Stimulated activated CD8-positive, alpha-beta memory T cell treated with anti-CD3 and anti-CD28 coated beads, Interleukin-7, amount 100 ng/mL, for 1 hour (primary cell): ENCODE measurements at places on chromosomes 1 and 21.

DNA sequence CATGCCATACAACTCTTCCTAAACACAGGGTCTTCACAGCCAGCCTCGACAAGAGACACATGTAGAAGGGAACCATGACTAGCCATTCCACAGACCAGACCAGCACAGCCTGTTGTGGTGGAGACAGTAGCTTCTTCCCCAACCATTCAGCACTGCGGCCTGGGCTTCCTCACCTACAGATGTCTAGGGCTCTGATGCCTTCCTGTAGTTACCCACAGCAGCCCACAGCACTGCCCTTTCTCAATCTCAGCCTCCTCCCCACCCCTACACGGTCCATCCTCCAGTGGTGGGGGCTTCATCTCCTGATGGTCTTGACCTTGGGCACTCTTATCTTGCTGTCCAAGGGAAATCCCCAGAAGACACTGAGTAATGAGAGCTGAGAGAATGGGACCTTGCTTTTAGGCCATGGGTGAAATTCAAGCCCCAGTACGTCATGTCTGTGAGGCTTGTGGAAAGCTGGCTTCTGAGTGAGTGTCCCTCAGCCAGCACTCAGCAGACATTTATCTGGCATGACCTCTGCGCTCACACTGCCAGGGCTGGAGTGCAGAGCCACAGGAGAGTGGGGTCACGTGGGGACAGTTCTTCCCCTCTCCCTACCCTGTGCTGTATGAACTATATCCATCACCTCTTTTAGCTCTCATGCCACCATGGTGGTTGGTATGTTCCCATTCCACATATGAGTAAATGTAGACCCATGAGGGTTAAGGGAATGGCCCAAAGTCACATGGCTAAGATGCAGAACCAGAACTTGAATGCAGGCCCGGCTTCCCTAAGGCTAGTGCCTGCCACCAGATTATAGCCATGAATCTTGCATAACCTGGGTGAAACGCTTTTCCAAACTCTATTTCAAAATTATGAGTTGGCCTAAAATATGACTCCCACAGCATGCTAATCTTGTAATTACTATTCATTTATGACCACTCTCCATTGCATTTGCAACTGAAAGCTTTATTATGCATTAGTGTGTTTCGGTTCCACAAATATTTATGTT is 104.7 kb downstream of the HIVEP3 start:
- DNase-seq: no peak

DNA sequence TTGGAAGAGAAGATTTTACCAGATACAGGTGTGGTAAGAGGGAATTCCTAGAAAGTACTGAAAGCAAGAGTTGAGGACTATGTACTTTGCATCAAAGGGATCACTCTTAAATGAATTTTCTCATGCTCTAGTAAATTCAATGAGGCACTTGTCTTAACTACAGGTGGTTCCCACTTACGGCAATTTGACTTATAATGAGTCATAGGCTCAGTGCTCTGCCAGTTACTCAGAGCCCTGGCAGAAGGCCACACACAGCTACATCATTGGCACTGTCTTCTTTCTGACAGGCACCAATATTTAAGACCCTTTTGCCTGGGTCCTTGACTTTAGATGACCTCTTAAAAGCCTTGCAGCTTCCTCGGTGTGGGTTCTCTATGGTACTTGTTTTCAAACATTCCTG is 15.9 kb upstream of the ADAMTS5 start:
- no peak for DNase-seq

GRCh38 chr1:202210385-202210784 is 16.8 kb downstream of the LGR6 start:
- no peak for DNase-seq

- no peak for DNase-seq
Measured at GRCh38 chr1:154962156-154962749, 671 bp upstream of the PYGO2 start.

GRCh38 chr21:42433946-42434551 is 30.3 kb downstream of the UBASH3A start:
- DNase-seq: no peak

- no peak for DNase-seq
Measured at GRCh38 chr1:216464489-216464888, 41.2 kb upstream of the USH2A start.

DNA sequence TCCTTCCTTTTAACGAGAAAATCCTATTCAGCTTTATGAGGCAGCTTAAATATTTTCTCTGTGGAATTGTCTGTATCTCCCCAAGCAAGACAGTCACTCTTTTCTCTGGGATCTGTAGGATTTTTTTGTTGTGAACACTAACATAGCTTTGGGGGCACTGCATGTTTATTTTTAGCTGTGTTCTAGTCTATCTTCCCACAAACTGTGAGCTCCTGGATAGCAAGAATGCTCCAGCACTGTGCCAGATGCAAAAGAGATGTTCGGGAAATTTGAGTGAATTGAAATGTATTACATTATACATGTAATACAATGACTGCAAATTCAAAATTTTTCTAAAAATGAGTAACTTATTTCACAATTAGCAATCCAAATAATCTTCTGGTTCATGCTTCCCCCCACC is 282.2 kb downstream of the PLPP3 start:
- no peak for DNase-seq

GRCh38 chr1:228883535-228883934 is 148.3 kb downstream of the RHOU start:
- no peak for DNase-seq

DNA sequence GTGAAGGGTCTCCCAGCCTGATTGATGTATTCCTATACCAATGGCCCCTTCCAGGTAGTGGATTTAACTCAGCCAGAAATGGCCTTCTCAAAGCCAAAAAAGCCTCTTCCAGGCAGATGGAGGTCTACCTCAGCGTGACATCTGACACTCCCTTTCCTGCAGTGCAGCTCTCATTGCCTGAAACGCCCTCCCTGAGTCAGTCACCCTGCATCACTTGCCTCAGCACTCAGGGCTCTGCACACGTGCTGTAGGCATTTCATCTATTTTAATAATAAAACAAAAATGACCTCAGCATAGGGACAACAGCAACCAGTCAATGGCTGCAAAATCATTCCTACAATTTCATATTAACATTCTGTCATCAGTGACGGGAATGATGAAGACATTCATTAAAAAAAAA is 64.4 kb upstream of the GJA5 start:
- DNase-seq: no peak

GRCh38 chr1:18119771-18120377 is 12.3 kb downstream of the IGSF21 start:
- DNase-seq: no peak

GRCh38 chr1:6872573-6873261 is 87.5 kb downstream of the CAMTA1 start:
- no peak for DNase-seq

GRCh38 chr1:245870698-245871097 is 636.4 kb downstream of the SMYD3 start:
- no peak for DNase-seq

- no peak for DNase-seq
Measured at GRCh38 chr1:73953186-73953585, 244.8 kb downstream of the LRRIQ3 start.

GRCh38 chr21:14543983-14544382 is 2.1 kb downstream of the SAMSN1 start:
- no peak for DNase-seq

- DNase-seq: no peak
Measured at GRCh38 chr21:15022608-15023261, 42.1 kb downstream of the NRIP1 start.

DNA sequence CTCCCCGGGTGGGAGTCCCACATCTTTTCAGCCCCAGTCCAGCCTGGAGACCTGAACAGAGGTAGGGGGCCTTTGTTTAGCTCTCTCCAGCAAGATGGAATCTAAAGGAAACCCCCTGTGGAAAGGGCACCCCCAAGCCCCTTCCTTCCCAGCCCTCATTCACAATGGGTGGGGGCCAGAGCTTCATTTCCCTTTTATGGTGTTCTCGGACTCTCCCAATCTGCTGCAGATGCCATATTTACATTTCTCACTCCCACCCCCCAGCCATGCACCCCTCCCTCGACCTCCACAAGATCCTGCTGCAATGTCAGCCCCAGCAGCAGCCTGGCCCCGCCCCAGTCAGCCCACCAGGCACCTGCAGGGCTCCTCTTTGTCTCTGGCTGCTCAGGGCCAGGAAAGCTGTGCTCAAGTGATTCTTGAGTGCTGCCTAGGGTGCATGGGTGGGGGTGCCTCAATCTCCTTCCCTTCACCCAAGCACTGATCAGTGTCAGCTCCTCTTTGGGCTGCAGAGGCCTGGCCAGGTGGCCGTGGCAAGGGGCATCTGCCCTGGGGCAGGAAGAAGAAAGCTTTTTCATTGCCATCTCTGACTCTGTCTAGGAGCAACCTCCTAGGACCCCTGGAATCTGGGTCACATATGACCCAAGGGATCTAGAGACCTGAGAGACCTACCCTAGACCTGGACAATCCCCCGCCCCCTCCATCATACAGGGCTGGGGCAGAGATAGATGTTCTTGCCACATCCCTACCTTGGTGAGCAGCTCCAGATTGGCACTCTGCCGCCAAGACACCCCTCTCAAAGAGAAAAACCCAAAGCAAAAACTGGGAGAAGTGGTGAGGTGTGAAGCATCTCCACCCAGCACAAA is 1.7 kb downstream of the KIF21B start:
- no peak for DNase-seq

DNA sequence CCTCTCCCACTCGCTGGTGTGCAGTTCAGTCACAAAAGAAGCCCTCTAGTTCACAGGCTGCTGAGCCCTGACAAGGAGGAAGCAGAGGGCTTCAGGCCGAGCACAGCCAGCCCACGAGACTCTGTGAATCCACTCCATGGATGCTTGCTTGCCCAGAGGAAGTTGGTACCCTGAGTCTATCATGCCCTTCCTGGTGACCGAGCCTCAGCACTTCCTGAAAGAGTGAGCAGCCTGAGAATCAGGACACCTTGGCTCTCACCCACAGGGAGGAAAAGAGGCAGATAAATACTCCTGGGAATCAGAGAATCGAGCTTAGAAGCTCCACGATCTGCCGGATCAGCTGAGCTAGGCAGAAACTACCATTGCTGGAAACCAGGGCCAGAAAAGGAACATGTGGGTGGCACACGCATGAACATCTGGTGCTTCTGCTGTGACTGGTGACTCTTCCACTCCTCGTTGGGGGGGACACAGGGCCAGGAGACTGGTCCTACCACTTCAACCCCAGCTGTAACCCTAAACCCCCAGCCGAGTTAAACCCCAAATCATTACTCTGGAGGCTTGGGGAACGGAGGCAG is 376.3 kb upstream of the CAMK1G start:
- no peak for DNase-seq

DNA sequence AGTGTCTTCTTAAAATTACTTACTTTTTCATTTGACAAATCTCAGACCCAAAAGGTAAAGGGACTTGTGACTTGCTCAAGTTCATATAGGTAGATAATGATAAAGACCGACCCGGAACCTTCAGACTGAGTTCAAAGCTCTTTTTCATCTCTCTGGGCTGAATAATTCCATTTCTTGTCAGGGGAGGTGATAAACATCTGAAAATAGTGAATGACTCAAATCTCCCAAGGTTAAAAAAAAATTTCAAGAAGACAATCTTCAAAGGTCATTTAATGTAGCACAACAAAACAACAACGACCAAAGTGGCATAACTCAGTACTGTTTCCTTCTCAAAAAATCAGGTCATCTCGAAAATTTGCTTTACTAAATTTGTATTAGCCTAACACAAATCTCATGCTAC is 20.6 kb downstream of the LUZP1 start:
- no peak for DNase-seq

DNA sequence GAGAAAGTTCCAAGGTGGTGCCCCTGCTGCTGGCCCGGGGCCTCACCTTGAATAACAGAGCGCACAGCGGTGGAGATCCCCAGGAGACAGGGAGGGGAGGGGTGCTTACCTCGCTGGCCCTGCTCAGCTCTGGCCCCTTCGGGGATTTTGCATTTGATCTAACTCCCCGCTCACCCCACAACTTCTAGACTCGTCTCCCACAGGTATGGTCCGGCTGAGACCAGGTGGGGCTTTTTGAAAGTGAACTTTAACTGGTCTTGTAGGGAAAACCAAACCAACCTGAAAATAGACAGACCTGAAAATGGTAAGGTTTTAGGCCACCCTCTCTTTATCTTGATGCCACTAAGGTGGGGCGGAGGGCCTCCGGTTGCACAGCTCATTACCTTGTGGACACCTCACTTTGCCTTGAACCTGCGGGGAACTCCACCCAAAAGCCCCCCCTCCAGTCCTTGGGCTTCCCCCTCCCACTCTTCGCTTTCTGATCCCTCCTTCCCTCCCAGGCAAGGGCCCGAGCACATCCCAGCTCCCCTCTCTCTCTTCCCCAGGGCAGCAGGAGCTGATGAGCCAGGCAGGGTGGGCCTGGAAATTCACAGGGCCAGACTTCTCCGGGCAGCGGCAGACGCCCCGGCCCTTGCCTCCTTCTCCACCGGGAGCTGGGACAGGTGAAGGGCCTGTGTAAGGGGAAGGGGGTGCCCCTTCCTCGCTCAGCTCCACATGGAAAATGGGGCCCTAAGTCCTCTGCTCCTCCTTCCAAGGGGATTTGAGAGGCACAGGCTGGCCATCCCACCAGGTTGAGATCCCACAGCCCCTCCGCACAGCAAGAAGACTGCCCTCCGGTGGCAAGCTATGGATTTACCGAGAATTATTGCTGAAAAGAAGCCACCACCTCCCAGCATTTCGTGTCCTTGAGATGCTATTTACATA is 16.1 kb downstream of the TNFRSF8 start:
- no peak for DNase-seq

- no peak for DNase-seq
Measured at GRCh38 chr1:53899708-53900107, 5.7 kb downstream of the DIO1 start.

- no peak for DNase-seq
Measured at GRCh38 chr1:201573923-201574322, 35.0 kb downstream of the NAV1 start.

- no peak for DNase-seq
Measured at GRCh38 chr1:53069663-53070327, 7.8 kb downstream of the PODN start.

- no peak for DNase-seq
Measured at GRCh38 chr1:233695901-233696300, 82.0 kb downstream of the KCNK1 start.

- DNase-seq: no peak
Measured at GRCh38 chr21:29671728-29672127, 268.1 kb downstream of the GRIK1 start.

DNA sequence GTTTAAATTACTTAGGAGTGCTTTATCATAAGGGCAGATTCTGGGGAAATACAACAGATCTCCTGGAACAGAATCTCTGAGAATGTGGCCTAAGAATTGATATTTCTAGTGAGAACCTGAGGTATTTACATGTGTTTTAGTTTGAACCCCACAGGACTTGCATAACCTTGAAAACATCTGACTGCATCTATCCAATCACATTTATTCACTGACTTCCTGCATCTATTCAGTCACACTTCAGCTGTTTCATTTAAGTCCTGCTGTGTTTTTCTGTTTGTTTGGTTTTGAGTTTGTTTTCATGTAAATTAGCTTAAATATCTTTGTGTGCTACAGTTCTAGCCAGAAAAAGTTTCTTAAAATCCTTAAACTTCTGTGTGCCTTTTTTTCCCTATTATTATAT is 1260.7 kb downstream of the PLA2G4A start:
- no peak for DNase-seq
